ENCODE measurements at places on chromosomes 3 and 15. TPM values are rescaled to one million over a fixed set of nuclear protein-coding genes. Genes with fewer than 3 reads are reported as not detected.

- DNase-seq: no peak
These were observed 12.6 kb upstream of the SPINK8 start for GRCh38 chr3:48345946-48346572.

- DNase-seq: no peak
These were observed 31.2 kb upstream of the RARRES1 start for GRCh38 chr3:158763421-158763820.

DNA sequence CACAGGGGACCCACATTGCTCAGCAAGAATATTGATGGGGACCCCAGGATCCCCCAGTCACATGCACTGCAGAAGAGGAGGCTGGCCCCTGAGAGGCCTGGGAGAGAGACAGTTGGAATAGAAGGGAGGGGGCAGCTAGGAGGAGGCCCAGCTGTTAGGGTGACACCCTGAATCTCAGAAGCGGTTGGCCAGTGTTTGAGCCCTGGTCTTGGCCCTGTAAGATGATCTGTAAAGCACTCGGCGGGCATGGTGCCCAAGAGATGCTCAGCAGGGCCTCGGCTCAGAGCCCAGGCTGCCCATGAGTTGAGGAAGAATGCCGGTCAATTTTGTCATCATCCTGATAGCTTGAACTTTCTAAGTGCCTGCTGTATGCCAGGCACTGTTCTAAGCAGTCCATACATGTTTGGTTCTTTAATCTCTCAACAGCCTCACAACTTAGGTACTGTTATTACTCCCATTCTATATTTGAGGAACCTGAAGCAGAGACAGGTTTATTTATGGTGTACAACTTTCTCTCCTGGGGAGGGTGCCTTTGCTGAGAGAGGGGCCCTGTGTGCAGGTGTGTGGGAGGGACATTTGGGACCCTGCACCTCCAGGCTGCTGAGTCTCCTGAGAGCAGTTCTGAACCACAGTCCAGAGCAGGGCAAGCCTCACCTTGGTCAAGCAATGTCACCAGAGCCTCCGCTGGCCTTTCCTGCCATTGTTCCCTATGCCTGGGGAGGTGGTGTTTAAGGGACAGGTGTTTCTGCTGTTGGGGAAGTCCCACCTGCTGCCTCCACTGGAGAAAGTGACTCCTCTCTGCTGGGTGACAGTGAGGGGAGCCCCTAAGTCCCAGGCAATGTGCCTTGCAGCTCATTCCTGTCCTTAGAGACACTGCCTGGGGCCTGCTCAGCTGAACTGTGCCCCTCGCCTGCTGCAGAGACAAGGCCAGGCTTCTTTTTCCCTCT is 26.0 kb downstream of the SLC6A6 start:
- DNase-seq: no peak

Gene UBA7
- polyA plus RNA-seq: 40.7 TPM

Gene MESP1
- polyA plus RNA-seq: 0.60 TPM

Gene VILL
- 16.8 TPM for polyA plus RNA-seq

- no peak for DNase-seq
These were observed 8.7 kb downstream of the IMPG2 start for GRCh38 chr3:101311676-101312075.

Gene LYZL4
- not detected for polyA plus RNA-seq

DNA sequence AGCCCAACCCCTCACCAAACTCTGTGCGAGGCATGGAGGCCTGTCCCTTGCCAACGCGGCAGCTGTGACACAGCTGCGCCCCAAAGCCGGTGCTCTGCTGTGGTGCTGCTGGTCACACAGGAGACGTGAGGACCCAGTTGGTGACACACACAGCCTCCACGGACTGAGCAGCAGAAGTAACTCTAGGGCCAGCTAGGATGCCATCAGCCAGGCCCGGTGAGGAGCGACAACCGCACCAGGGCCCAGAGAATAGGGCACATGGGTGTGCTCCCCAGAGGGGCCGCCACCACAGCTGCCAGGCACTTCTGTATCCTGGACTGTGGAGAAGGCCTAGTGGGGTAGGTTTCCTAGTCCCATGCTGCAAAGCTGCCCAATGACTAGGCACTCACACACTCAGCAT is 10.7 kb downstream of the ZXDC start:
- no peak for DNase-seq
